Neural cell (in vitro differentiated cells): ENCODE measurements at places on chromosomes 2 and 18. TPM values are rescaled to one million over a fixed set of nuclear protein-coding genes. Genes with fewer than 3 reads are reported as not detected.

IL36RN gene
- polyA plus RNA-seq: not detected in 2 replicates

CAPN13 gene
- not detected in 2 replicates for polyA plus RNA-seq

HOXD8 gene
- polyA plus RNA-seq: not detected in 2 replicates

SMYD1 gene
- polyA plus RNA-seq: not detected in 2 replicates

NT5C1B gene
- not detected in 2 replicates for polyA plus RNA-seq

MYO5B gene
- polyA plus RNA-seq: 0.38 and 0.42 TPM in 2 replicates

TRIB2 gene
- 101 and 123 TPM in 2 replicates for polyA plus RNA-seq

OSBPL6 gene
- polyA plus RNA-seq: 11.8 and 12.8 TPM in 2 replicates

NR4A2 gene
- 0.48 and 1.2 TPM in 2 replicates for polyA plus RNA-seq

BUB1 gene
- polyA plus RNA-seq: 2.1 and 2.4 TPM in 2 replicates

STPG4 gene
- polyA plus RNA-seq: 0.98 TPM in 1 of 2 replicates, not detected in the other

HOXD3 gene
- not detected in 2 replicates for polyA plus RNA-seq

ZC3H8 gene
- polyA plus RNA-seq: 22.6 and 26.5 TPM in 2 replicates

CGREF1 gene
- 24.5 and 33.7 TPM in 2 replicates for polyA plus RNA-seq

ZBTB7C gene
- 2.4 and 6.5 TPM in 2 replicates for polyA plus RNA-seq

POMC gene
- polyA plus RNA-seq: not detected in 2 replicates

LYPD6 gene
- 1.2 and 2.3 TPM in 2 replicates for polyA plus RNA-seq

GPR75 gene
- 1.6 TPM in 2 replicates for polyA plus RNA-seq

HOXD1 gene
- polyA plus RNA-seq: not detected in 2 replicates

UPP2 gene
- 0.12 and 0.16 TPM in 2 replicates for polyA plus RNA-seq

C2orf42 gene
- polyA plus RNA-seq: 8.6 and 14.4 TPM in 2 replicates

MPV17 gene
- 79.6 and 104 TPM in 2 replicates for polyA plus RNA-seq

GREB1L gene
- 23.3 and 24.2 TPM in 2 replicates for polyA plus RNA-seq

KIAA2012 gene
- not detected in 2 replicates for polyA plus RNA-seq

HJURP gene
- 1.3 and 3.3 TPM in 2 replicates for polyA plus RNA-seq

MDH1B gene
- polyA plus RNA-seq: 11.7 and 17.8 TPM in 2 replicates

RUFY4 gene
- not detected in 2 replicates for polyA plus RNA-seq

LOXHD1 gene
- polyA plus RNA-seq: not detected in 2 replicates

LRRC30 gene
- not detected in 2 replicates for polyA plus RNA-seq

OSR1 gene
- not detected in 2 replicates for polyA plus RNA-seq

TMEM169 gene
- polyA plus RNA-seq: 28.8 and 29.6 TPM in 2 replicates

DHRS9 gene
- not detected in 2 replicates for polyA plus RNA-seq

SRD5A2 gene
- 0.11 and 0.26 TPM in 2 replicates for polyA plus RNA-seq

PTPRN gene
- 66.4 and 82.1 TPM in 2 replicates for polyA plus RNA-seq

CLEC4F gene
- polyA plus RNA-seq: not detected in 2 replicates

IL18RAP gene
- not detected in 2 replicates for polyA plus RNA-seq

RAX gene
- not detected in 2 replicates for polyA plus RNA-seq

CAPN14 gene
- polyA plus RNA-seq: 2.1 and 3.0 TPM in 2 replicates
